ENCODE measurements at places on chromosomes 3 and 15.

DNA sequence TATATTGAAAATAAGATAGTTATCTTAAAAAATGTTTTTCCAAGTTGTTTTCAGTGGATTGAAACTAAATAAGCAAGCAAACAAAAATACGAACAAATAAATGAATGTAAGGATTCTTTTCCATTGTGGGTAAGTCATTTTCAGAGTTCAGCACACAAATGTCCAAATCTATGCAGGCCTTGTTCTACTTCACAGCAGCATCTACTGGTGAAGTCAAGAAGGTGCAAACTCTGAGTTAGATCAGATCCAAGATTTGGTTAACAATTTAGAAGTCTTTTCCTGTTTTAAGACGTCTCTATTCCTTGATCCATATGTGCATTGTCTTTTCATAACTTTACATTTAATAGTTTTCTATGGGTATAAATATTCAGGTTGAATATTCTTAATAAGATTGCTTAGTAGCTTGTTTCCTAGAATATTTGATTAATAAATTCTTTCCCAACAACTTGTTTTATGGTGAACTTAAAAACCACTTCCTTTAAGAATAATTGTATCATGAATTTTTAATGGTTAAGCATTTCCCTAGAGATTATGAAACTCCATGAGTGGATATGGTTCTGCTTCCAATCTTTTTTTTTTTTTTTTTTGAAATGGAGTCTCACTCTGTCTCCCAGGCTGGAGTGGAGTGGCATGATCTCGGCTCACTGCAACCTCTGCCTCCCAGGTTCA, 10.5 kb downstream of the PTX3 start:
- DNase-seq, result no peak

GRCh38 chr3:84717894-84718293, 240.9 kb upstream of the CADM2 start:
- DNase-seq, result no peak

DNA sequence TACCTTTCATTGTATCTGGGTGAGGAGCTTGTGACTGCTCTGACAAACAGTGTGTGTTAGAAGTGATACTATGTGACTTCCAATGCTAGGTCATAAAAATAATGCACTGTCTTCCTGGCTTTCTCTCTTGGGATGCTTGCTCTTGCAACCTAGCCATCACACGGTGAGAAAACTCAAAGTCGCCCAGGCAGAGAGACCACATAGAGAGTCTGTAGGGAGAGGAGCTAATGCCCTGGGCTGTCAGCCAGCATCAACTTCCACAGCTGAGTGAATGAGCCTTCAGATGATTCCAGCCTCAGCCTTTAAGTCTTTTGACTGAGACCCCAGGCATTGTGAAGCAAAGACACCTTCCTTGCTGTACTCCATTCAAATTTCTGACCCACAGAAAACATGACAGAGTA, 220.6 kb upstream of the SGO1 start:
- no peak for DNase-seq

- no peak for DNase-seq
Measured at GRCh38 chr3:98885851-98886250, 15.6 kb downstream of the DCBLD2 start.

- DNase-seq, result no peak
Measured at GRCh38 chr3:69690-70089, 126.9 kb upstream of the CHL1 start.

GRCh38 chr3:175311946-175312345, 452.8 kb downstream of the NAALADL2 start:
- no peak for DNase-seq

- DNase-seq, result no peak
Measured at GRCh38 chr3:73225991-73226390, 164.5 kb downstream of the EBLN2 start.

GRCh38 chr15:92608866-92609700, 46.5 kb downstream of the FAM174B start:
- DNase-seq, result no peak

DNA sequence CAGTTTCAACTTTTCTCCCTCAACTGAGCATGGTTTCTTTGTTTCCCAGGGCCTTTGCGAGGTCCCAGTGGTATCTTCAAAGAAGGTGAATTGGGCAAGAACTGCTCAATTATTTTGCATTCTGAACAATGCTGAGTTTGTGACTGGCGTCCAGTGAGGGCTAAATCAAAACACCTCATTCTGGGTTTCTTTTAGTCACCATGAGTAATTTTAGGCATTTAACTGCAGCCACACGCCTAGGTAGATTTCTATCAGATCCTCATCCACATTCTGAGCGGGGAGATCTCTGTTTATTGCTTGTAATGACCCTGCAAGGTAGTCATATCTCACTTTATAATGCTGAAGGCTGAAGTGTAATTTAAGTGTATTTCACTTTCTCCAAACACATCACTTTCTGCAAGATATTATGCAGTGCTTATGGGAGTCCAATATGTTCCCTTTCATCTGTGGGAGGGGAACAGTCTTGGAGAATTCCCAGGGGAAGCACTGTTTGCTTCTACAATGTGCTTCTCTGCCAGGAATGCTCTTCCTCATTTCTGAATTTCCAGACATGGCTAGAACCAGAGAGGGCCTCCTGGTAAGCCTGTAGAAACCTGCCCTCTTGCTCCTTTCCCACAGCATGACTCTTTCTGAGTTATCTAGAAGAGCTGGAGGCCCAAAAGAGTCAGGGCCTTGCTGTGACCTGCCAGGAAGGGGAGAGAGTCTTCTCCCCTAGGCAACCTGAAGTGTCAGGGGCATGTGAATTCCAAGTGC, 91.7 kb downstream of the FRMD4B start:
- DNase-seq, result no peak

GRCh38 chr3:97778152-97778551, 13.6 kb downstream of the ARL6 start:
- DNase-seq, result no peak

GRCh38 chr3:81910244-81910852, 148.9 kb upstream of the GBE1 start:
- no peak for DNase-seq

DNA sequence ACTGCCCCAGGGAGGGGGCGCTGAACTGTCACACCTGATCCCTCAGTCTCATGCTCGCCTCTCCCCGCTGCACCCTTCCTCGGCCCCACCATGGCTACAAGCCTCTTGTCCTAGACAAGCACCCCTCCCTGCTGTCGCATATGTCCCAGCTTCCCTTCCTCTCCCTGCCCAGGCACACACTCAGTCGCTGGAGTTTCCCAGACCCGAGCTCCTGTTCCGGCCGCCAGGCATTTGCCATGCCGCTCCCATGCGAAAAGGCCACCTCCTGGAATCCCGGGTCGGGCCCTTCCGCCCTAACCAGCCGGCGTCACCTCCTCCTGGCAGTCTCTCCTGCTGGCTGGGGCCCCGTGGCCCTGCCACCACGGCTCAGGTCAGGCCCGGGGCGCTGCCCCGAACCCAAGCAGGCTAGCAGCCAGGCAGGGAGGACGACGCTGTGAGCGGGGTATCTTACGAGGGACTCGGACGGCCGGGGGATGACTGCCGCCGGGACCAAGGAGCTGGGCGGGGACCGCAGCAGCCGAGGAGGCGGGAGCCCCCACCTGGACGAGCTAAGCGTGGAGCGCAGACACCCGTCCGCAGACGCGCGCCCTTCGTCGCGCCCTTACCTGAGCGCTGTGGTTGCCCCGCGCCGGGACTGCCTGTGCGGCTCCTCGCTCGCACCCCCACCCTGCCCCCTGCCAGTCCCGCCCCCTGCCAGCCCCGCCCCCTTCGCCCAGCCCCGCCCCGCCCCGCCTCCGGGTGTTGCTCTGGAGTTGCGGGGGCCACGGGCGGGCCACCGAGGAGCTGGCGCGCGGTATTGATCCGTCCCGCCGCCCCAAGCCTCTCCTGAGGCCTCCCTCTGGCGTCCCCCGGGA, at the start of gene ALS2CL:
TSS of gene ALS2CL (minus strand) at position 642 of the 854 bp plus-strand sequence. CDS start 4,239 bp downstream, outside the sequence.
- peak; percentile 71 for DNase-seq

GRCh38 chr3:48997714-48998637, 7.9 kb downstream of the P4HTM start:
- DNase-seq, result no peak

DNA sequence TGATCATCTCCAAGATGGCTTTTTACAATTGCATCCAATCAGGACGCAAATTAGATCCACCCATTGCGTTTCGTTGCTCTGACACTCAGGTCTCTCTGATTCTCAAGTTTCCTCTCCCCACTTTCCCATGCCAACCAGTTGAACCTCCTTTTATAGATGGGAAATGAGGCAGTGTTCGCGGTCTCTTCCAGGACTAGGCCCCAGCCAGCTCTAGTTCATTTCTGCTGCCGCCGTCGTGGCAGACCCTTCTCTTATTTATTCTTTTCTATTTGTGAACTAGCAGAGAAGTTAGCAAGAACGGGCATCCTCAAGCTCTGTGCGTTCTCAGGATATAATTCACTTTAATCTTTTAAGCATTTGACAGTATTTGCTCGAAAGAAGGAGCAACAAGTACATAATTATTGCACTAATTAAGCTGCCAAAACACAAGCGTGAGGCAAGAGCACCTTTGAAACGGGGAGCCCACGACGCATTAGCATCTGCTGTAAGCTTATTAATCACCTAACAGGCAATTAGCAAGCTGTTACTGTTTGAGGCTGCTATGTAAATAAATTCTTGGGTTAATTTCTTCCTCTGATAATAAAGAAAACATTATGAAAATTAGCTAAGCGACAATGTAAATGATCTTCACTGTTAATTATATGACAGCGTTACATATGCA, 246.4 kb upstream of the TLE3 start:
- DNase-seq, result no peak

DNA sequence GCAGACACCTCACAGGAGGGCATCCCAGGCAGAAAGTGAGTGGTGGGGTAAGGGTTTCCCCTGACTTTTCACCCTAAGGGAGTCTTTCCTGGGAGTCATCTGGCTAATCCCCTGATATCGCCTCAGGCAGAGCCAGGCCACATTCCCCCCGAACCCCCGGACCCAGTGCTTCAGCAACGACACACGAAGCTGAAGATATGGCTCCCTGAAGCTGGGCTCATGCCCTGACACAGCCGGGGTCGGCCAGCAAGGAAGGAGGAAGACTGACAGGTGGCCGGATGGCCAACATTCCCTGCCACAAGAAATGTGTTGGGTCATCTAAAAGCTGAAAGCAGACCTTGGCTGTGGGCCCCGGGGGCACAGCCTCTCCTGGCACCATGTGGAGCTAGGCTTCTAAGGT, 14.4 kb downstream of the CHST13 start:
- no peak for DNase-seq

- no peak for DNase-seq
Measured at GRCh38 chr3:44970926-44971490, 5.0 kb downstream of the ZDHHC3 start.

DNA sequence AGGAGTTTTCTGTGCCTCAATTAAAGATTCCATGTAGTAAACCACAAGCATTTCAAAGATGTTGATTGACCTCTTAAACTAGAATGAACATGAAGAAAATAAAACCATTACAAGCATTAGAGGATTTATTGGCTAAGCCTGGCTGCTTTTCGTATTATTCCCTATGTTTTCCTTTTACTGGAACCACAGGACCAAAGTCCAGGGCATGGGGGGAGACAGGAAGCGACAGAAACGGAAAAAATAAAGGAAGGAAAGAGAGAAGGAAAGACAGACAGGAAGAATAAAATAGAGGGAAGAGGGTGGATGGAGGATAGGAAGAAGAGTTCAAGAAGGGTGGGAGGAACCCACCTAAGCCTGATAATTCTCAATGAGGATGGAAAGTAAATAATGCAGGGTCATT, 169.9 kb downstream of the SHQ1 start:
- no peak for DNase-seq

- no peak for DNase-seq
Measured at GRCh38 chr3:127988770-127989557, 63.3 kb upstream of the SEC61A1 start.

DNA sequence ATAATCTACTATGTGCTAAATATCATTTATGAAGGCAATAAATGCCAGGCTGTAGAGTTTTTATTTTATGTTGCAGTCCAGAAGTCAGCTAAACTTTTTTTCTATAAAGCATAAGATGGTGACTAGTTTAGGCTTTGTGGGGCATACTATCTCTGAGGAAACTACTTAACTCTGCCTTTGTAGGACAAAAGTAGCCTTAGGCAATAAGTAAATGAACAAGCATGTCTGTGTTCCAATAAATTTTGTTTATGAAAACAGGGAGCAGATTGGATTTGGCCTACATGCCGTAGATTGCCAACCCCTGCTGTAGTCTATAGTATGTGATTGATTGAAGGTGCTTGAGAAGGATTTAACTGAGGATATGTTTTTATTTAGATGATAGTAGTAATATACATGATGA, 502.5 kb upstream of the NAALADL2 start:
- no peak for DNase-seq

DNA sequence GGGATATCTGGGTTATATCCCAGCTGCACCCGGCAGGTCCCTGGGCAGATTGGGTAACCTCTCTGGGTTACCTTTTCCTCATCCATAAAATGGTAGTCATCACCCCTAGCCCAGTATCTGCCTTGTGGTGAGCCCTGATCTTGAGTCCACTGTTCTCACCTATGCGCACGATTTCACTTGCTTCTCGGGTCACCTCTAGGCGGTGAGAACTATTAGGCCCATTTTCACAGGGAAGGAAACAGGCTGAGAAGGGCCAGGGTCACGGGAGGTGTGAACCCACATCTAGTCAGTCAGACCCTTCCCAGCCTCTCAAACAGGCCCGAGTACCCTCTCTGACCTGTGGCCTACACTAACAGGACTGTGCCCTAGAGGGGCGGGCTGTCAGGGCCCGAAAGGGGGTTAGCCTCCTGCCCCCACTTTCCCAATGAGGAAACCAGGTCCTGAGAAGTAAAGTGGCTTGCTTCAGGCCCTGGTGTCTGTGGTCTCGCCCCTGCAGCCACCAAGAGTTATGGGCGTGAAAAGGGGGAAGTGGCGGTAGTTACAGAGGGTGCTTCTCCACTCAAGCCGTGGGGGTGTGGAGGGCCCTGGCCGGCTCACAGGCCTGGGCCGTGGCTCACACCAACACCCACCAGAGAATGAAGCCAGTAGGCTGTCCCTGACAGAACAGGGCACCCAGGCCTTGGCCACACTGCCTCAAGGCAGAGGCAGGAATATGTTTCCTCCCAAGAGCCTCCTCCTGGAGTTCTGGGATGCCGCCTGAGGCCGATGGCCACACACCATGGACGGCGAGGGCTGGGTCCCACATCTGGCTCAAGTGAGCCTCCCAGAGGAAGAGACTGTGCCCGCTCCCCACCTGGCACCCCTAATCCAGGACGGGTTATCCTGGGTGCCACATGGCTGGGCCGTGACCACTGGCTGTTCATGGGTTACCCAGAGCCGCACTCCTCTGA, 19.5 kb downstream of the PSTPIP1 start:
- no peak for DNase-seq

- DNase-seq, result no peak
Measured at GRCh38 chr3:192501401-192501800, 225.9 kb downstream of the FGF12 start.

- no peak for DNase-seq
Measured at GRCh38 chr3:47260605-47261004, 22.0 kb downstream of the KIF9 start.

DNA sequence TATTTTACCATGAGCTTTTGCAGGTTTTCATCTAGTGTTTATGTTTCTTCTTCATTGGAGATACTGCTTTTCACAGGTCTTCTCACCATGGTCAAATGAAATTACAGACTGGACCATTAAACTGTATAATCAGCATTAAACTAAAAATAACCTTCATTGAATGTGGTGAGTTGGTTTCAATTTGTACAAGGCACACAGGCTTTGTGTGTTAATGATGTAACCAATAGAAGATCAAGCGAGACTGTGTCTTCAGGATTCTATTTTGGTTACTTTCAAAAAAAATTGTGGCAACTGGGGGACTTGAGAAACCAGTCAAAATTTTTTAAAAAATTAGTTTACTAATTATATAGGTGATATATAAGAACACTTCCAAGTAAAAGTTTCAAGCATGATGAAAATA, 54.3 kb upstream of the GCSAM start:
- DNase-seq, result no peak

- DNase-seq, result no peak
Measured at GRCh38 chr3:177431525-177432176, 234.4 kb upstream of the TBL1XR1 start.

- DNase-seq, result no peak
Measured at GRCh38 chr3:25038922-25039321, 389.1 kb upstream of the RARB start.

Measured in T-helper 22 cell (primary cell).